ENCODE measurements at places on chromosomes 12 and 14.

DNA sequence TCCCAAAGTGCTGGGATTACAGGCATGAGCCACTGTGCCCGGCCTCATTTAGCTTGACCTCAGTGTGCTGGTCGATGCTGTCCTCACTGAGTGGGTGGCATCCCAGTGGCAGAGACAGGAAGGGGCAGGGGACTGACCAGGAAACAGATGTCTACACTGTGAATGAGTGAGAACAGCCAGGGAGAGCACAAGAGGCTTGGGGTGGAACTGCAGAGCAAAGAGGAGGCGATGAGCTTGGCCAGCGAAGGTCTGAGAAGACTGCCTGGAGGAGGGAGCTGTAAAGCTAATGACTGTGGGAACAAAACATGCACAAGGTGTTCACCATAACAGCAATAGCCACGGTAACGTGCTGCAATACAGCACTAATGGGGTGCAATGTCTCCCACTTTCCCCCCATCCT lies 57.2 kb upstream of the BEGAIN start:
- DNase-seq, result no peak

GRCh38 chr14:52443506-52443905 lies 108.8 kb downstream of the TXNDC16 start:
- no peak for DNase-seq

DNA sequence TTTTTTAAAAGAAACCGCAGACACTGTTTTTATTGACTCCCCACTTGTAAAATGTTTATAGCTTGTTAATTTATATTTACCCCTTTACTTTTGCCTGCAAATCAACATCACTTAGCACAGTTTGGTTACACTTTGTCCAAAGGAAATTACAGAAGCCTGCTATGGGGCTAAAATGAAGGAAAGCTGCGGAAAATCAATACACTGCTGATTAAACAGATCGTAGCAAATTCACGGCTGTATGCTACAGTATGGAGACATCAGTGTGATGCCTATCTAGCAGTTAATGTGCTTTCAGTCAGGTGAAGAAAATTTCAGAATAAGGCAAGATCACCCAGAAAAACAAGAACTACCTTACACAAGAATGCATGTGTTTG lies 110.0 kb downstream of the FOXG1 start:
- peak; percentile 62 for DNase-seq

GRCh38 chr12:124487834-124488165 lies 79.6 kb downstream of the NCOR2 start:
- DNase-seq, result no peak

- no peak for DNase-seq
Observed at GRCh38 chr12:29216797-29217575, 67.9 kb downstream of the FAR2 start.
